ENCODE measurements at places on chromosomes 12 and 14. TPM values are rescaled to one million over a fixed set of nuclear protein-coding genes. Genes with fewer than 3 reads are reported as not detected.

Gene TAS2R50
- polyA plus RNA-seq = not detected

Gene CLMN
- 28.6 TPM for polyA plus RNA-seq

Gene RNF212B
- 1.4 TPM for polyA plus RNA-seq

Gene RNASE8
- polyA plus RNA-seq = not detected

Gene P2RX2
- polyA plus RNA-seq = 0.64 TPM

Gene POTEM
- polyA plus RNA-seq = not detected

Gene GZMH
- polyA plus RNA-seq = not detected

Gene ABCC9
- 21.5 TPM for polyA plus RNA-seq
